ENCODE measurements at places on chromosomes 3 and 15.

DNA sequence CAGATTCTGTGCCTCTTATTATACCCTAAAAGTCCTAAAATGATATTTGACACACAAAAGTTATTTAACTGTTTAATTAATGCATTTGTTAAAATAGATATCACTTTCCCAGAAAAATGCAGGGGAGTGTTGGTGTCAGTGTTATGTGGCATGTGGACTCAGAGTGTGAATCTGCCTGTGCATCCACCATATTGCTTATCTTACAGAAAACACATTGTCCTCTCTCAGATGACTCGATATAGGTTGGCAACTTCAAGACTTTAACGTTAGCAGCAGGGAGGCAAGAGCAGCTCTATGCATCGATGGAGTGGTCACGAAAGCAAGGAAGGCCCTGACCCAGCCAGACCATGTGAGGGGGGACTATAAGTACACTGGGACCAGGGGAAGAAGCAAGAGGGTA lies 165.4 kb upstream of the DCBLD2 start:
- no peak for DNase-seq

GRCh38 chr3:96813134-96813819 lies 1.1 kb upstream of the EPHA6 start:
- peak; percentile 69 for DNase-seq

GRCh38 chr3:187403768-187404288 lies 35.6 kb downstream of the RTP4 start:
- DNase-seq = no peak

DNA sequence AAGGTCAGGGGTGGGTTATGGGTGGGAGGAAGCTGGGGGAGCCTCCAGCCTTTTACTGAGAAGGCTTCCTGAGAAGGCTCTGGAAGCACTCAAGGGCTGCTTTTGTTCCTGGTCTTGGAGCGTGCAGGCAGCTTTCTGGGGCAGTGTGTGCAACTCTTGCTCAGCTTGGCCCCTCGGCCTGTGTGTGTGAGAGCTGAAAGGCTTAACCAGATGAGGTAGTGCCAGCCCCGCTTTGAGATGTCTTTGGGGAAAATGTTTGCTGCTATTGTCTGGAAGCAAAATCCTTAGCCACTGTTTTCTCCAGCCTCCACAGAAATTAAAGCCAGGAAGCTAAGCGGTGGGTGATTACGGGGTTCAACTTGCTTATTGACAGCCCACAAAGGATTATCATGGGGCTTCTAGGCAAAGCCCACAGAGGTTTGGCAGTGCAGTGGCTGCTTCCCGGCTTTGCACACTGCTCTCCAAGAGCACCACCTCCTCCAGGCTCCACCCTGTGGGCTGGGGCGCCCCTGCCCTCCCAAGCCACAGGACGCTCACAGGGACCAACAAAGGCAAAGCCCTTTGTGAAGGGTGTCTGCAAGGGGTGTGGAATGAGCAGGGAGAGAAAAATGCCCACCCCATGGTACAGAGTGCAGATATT lies 121.7 kb upstream of the TLE3 start:
- no peak for DNase-seq

DNA sequence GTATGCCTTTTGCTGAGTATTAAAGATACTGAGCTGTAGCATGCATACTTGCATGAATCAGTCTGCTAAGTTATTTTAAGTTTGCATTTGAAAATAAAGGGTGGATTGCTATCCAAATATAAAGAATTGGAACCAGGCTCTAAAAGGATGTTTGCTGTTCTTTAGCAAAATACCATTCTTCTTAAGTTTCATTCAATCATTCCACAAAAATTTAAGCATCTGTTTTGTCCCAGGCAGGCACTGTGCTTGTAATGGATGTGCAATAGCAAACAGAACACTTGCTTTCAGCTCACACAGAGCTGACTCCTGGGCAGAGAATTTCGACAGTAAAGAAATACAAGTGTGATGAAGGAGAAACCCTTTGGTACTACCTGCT lies 151.1 kb downstream of the PGPEP1L start:
- no peak for DNase-seq
